Thoracic aorta (tissue), 2 donors: ENCODE measurements at places on chromosomes 5 and 9. TPM values are rescaled to one million over a fixed set of nuclear protein-coding genes. Genes with fewer than 3 reads are reported as not detected.
A peak's percentile ranks its signal among the peaks of the same experiment; 100 is the strongest.

DNA sequence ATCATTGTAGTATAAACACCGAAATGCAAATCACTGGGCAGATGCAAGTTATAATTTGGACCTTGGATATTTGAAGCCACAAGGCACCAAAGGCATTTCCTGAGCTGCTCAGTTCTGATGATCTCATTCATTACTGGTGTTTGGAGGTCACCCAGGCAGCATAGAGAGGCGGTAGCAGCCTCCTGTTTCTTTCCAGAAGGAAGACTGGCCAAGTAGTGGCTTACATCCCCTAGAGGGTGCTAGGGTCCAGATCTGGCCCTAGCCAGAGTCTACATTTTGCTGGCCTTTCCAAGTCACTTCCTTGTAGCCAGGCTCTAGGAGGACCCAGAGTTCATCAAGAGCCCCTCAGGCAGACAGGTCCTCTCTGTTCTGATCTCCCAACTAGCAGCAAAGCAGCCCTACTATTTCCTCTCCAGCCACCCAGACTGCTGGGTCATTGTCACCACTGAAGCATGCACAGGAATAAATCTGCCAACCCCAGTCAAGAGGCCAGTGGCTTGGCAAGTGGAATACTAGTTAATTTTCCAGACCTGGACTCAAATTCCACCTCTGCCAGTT is 33.4 kb upstream of the TTC1 start:
- peaks cover 32% of the 10 kb centered on the region for H3K4me1 ChIP-seq
- peak overlapping the region; percentile 86 for H3K27ac ChIP-seq
- no peaks in the 10 kb centered on the region for H3K36me3 ChIP-seq

GRCh38 chr5:76657091-76657490 is 33.9 kb upstream of the F2RL2 start:
- no peaks in the 10 kb centered on the region for H3K36me3 ChIP-seq
- DNase-seq: no peak
- H3K4me3 ChIP-seq: no peak overlapping the region
- H3K4me1 ChIP-seq: no peaks in the 10 kb centered on the region

DNA sequence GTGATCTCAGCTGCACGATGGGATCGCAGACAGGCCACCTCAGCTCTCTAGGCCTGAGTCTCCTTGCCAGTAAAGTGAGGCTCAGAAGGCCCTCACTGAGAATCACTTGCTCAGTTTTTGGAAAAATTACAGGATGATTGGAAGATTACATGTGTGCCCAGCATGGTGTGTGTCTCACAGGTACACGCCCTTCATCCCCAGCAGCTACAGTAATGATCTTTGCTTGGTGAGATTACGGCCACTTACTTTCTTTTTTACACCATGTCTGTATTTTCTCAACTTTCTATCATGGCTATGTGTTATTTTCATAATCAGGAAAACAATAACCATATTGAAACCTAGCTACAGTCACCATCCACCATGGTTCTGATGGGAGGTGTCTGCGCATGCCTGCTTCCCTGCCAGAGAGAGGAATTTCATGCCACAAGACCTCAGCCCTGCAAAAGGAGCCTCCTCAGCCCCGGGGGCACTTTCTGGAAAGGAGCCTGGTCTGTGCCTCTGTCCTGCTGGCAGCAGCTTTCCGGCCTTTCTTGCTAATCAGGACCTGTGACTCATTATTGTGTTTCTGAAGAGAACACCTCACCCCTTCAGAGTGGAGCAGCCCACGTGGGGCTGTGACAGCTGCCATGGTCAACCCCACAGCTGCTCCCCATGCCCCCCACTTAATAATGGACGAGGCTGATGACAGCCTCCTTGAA is 64.2 kb upstream of the OLFM1 start:
- H3K4me1 ChIP-seq: no peaks in the 10 kb centered on the region
- H3K36me3 ChIP-seq: no peaks in the 10 kb centered on the region
- H3K27me3 ChIP-seq: no peaks in the 10 kb centered on the region
- no peak for DNase-seq
- no peak overlapping the region for H3K27ac ChIP-seq

DNA sequence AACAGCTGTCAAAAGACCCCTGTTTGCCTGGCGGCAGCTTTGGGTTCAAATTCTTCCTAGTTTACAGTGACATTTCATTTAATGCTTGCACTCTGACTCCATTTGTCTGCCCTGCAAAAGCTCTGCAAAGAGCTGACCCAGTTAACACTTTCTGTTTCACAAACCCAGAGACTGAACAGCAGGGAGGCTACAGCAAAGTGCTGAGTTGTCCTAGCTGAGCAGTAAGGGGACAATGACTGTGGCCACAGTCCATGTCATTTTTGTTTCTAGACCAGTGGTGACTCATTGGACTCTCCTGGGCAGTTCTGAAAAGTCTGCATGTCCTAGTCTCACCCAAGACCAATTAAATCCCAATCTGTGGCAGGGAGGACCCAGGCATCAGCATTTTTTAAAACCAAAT is 994.8 kb upstream of the WWC1 start:
- H3K36me3 ChIP-seq: no peaks in the 10 kb centered on the region
- H3K4me3 ChIP-seq: no peak overlapping the region
- H3K27ac ChIP-seq: no peak overlapping the region
- H3K27me3 ChIP-seq: no peaks in the 10 kb centered on the region
- peaks cover 31% of the 10 kb centered on the region for H3K4me1 ChIP-seq
- DNase-seq: no peak

DNA sequence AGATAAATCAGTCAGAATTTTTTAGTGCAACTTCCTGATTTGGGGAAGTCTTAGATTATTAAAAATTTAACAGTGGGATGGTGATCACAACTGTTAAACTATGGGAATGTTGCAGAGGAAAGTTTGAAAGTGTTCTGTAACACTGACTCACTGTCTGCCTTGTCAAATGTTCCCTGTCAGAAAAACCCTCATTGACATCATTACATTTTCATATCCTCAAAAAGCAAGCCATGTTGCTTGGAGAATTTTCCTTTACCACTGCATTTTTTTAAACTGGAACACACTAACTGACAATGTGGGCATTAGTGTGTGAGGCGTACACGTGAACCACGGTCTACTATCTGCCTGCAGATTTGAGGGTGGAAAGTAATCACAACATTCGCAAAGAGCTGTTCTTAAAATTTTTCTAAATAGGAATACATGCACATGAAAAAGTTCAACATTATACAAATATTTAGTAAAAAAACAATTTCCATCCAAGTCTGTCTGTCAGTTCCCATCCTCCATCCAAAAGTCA is 28.6 kb upstream of the IL7R start:
- H3K27me3 ChIP-seq: no peaks in the 10 kb centered on the region
- H3K36me3 ChIP-seq: no peaks in the 10 kb centered on the region
- no peak overlapping the region for H3K4me3 ChIP-seq
- no peak for DNase-seq
- H3K4me1 ChIP-seq: no peaks in the 10 kb centered on the region
- no peak overlapping the region for H3K27ac ChIP-seq

- no peaks in the 10 kb centered on the region for H3K36me3 ChIP-seq
- no peak overlapping the region for H3K27ac ChIP-seq
- no peak overlapping the region for H3K4me3 ChIP-seq
- H3K4me1 ChIP-seq: no peaks in the 10 kb centered on the region
- DNase-seq: no peak
- H3K27me3 ChIP-seq: no peaks in the 10 kb centered on the region
Measured at GRCh38 chr5:38645508-38645907, 89.1 kb upstream of the LIFR start.

GRCh38 chr5:67215519-67216471 is 19.2 kb upstream of the CD180 start:
- peak; percentile 53 for DNase-seq
- H3K4me3 ChIP-seq: peak overlapping the region; percentile 63
- H3K36me3 ChIP-seq: no peaks in the 10 kb centered on the region
- no peaks in the 10 kb centered on the region for H3K27me3 ChIP-seq
- peaks cover 6% of the 10 kb centered on the region for H3K4me1 ChIP-seq

GRCh38 chr9:18863791-18864190 is 169.2 kb downstream of the SAXO1 start:
- H3K36me3 ChIP-seq: no peaks in the 10 kb centered on the region
- H3K27ac ChIP-seq: peak overlapping the region; percentile 71
- no peak overlapping the region for H3K4me3 ChIP-seq
- DNase-seq: no peak

GRCh38 chr9:21974722-21975409 is 19.3 kb downstream of the CDKN2A start:
- peaks cover 63% of the 10 kb centered on the region for H3K27me3 ChIP-seq
- H3K4me1 ChIP-seq: peaks cover 14% of the 10 kb centered on the region
- no peak for DNase-seq
- peak overlapping the region; percentile 68 for H3K4me3 ChIP-seq
- H3K36me3 ChIP-seq: no peaks in the 10 kb centered on the region
- H3K27ac ChIP-seq: no peak overlapping the region

DNA sequence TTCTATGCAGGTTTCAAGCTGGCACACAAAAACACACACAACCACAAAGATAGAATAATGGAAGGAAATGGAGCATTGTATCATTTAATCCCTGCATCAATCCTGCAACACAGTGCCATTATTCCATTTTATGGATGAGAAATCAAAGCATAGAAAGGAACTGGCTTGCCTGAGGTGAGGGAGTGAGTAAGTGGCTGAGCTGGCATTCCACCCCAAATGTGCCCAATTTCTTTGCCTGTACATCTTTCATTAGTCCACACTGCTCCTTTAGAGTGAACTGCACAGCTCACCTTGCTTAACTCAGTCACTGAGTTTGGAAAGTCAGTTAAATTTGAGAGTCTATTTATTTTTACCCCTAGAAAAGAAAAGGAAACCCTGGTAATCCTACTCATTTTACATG is 28.9 kb downstream of the ZNF366 start:
- H3K36me3 ChIP-seq: no peaks in the 10 kb centered on the region
- no peak for DNase-seq
- H3K27ac ChIP-seq: peak overlapping the region; percentile 79
- peaks cover 11% of the 10 kb centered on the region for H3K4me1 ChIP-seq

DNA sequence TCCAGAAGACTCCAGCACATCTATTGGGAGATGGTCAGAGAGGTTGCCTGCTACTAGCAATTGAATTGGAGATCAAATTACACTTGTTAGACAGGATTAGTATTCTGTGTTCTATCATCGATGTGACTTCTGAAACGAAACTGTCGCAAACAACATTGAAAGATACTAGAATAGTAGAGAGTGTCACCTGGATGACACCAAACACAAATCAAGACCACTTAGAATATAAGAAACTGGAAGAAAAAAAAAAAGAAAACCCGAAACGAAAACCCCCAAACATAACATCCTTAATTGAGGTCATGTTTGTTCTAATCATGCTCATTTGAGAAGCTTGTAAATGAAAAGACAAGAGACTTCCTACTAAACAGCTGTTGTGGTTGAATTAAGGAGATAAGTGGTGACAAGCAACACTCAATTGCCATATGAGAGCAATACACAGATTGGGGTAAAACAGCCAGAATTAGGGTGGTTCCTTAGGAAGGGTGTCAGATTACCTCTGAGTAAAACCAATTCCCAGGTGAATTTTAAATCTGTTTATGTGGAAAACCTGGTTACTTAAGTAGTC is 97.6 kb downstream of the BASP1 start:
- no peak overlapping the region for H3K4me3 ChIP-seq
- no peak for DNase-seq
- H3K27me3 ChIP-seq: no peaks in the 10 kb centered on the region
- no peaks in the 10 kb centered on the region for H3K36me3 ChIP-seq

DNA sequence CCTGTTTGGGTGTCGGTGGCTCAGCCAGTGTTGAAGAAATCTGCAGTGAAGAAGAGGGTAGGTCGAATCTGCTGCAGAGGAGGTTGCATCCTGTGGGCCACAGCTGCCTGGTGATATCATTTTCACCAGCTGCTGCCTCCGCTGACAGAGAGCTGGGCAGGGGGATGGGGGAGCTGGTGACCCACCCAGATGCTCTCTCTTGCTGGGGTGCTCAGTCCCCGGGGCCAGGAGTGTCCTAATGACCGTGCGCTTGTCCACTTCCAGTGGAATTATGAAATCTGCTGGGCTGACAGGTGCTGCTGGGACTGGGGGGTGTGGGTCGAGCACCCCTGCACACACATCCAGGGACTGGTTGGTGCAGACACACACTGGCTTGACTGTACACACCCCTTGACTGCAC is 83.2 kb upstream of the IRX4 start:
- no peaks in the 10 kb centered on the region for H3K4me1 ChIP-seq
- no peaks in the 10 kb centered on the region for H3K36me3 ChIP-seq
- no peak overlapping the region for H3K4me3 ChIP-seq
- H3K27ac ChIP-seq: no peak overlapping the region
- H3K27me3 ChIP-seq: no peaks in the 10 kb centered on the region

DNA sequence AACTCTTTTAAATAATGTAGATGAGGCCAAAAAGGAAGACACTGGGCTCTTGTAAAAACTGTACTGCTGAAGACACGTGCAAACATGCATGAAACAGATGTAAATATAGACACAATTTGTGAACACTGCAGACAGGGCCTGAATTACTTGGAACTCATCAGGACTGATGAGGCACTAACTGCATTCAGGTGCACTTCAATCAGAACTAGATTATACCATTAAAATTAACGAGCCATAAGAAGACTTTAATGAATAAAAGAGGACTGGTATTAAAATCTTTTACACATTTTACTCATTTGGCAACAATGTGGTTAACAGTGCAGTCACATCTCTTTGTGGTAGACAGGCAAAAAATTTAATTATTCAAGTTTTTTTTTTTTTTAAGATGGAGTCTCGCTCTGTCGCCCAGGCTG is 13.4 kb upstream of the ZCCHC9 start:
- H3K4me3 ChIP-seq: no peak overlapping the region
- no peak overlapping the region for H3K27ac ChIP-seq
- DNase-seq: no peak

GRCh38 chr5:96963267-96963666 is 27.4 kb downstream of the LNPEP start:
- H3K4me1 ChIP-seq: peaks cover 38% of the 10 kb centered on the region
- H3K36me3 ChIP-seq: no peaks in the 10 kb centered on the region
- no peak overlapping the region for H3K27ac ChIP-seq
- peak; percentile 33 for DNase-seq

DNA sequence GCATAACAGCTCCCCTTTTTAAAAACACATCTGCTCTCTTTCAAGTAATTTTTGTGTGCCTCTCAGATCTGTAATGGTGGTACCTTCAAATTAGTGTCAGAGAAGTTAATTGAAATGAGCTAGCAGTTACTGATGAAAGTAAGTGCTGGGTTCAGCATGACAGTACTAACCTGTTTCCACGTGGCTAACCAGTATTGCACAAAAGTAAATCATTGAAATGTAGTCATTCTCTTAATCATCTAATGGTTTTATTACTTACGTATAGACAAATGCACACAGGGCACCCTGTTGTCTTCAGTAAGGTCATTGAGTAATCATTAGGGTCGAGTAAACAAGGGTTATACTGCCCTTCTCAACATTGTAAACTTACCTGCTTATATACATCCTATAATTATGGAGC is 157.8 kb upstream of the PRR16 start:
- no peak overlapping the region for H3K4me3 ChIP-seq
- no peaks in the 10 kb centered on the region for H3K36me3 ChIP-seq
- no peak overlapping the region for H3K27ac ChIP-seq
- H3K27me3 ChIP-seq: no peaks in the 10 kb centered on the region
- DNase-seq: no peak

GRCh38 chr5:168002116-168002515 is 289.3 kb upstream of the WWC1 start:
- no peak overlapping the region for H3K27ac ChIP-seq
- no peaks in the 10 kb centered on the region for H3K27me3 ChIP-seq
- no peak for DNase-seq
- H3K36me3 ChIP-seq: no peaks in the 10 kb centered on the region
- no peaks in the 10 kb centered on the region for H3K4me1 ChIP-seq
- no peak overlapping the region for H3K4me3 ChIP-seq

Gene ASPN
- 122 TPM for total RNA-seq

Gene PLEKHG4B
- total RNA-seq: 0.28 TPM

Gene TICAM2
- 1.6 TPM for total RNA-seq

Gene HNRNPAB
- total RNA-seq: 124 TPM

Gene TBC1D2
- total RNA-seq: 23.7 TPM

Gene ADRA1B
- 14.8 TPM for total RNA-seq

Gene TSLP
- not detected for total RNA-seq

Gene NMUR2
- not detected for total RNA-seq

Gene RRAGA
- 46.3 TPM for total RNA-seq

Gene PCDHGB7
- total RNA-seq: 28.1 TPM

Gene CCL27
- not detected for total RNA-seq

Gene PCDHA4
- 0.78 TPM for total RNA-seq

Gene INSL4
- not detected for total RNA-seq
